ENCODE measurements at places on chromosomes 2 and 18.

DNA sequence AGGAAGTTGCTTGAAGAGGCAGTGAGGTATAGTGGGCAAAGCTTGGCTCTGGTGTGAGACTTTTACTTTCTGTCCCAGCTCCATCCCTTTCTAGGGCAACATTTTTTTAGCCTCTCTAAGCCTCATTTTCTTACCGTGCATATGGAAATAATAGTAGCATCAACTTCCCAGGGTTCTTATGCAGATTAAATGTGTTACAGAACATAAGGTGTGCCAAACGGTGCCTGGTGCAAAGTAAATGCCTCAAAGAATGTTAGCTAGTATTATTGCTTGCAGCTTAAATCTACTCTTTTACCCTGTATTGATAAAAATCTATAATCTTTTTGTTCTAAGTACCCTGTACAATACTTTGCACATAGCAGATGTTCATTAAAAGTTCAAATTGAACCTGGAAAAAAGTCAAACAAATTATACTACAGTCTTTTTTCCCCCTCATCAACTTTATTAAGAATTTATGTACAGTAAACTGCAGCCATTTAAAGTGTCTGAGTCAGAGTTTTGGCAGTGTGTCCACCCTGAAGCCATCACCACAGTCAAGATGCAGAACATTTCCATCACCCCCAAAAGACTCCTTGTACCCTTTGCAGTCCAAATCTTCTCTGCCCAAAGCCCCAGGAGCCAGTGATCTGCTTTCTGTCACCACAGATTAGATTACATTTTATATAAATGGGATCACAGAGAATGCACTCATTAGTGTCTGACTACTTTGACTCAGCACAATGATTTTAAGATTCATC, 10.6 kb downstream of the MAPRE2 start:
- no peak for DNase-seq

DNA sequence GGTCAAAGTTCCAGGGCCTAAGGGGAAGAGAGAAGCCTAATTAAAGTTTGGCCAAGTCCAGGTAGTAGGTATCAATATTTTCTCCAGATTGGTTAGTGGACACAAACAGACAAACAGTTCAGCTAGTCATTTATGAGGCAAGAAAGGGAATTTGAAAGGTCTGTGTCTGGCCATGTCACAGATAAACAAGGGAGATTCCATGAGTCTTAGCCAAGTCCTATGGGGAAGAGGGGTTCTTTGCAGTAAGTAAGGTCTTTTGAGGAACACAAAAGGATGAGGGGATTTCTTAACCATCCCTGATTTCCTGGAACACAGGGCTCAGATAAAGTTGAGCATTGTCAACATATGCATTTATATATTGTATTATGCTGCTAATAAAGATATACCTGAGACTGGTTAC, 310.8 kb downstream of the PLCL1 start:
- no peak for DNase-seq

DNA sequence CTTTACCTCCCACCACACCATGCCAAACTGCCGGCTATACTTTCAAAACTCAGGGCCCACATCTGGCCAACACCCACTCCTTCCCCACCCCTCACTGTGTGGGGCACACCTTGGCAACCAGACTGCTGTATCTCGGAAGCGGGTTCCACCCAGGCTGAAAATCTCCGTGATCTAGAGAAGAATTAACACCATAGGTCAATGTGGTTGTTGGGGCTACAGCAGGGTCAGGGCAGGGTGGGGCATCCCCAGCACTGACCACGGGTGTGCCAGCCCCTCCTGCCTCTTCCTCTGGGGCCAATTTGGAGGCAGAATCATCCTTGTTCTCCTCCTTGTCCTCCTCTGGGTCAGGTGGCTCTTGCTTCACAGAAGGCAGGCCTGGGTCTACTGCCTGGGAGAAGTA, 6.3 kb upstream of the CFAP53 start:
- no peak for DNase-seq

DNA sequence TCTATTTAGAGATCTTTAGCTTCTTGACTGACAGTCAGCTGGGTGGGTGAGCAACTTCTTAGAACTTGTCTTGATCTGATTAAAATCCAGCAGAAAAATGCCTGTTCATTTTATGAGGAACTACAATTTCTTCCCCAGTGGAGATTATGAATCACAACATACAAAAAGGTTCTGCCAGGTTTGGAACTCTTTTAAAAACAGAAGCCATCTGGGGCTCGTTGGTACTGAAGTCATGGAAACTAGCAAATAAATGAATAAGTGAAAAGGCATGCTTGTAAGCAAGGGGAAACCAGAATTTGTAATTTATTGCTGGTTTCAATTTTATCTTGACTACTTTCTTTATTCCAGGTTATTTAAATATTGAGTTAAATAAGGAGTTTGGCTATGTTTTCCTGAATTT, 767.4 kb downstream of the MBD2 start:
- no peak for DNase-seq

GRCh38 chr2:183868707-183869106, 729.6 kb upstream of the ZNF804A start:
- DNase-seq, result no peak

- DNase-seq, result no peak
Observed at GRCh38 chr2:75491129-75491753, 69.5 kb downstream of the EVA1A start.

DNA sequence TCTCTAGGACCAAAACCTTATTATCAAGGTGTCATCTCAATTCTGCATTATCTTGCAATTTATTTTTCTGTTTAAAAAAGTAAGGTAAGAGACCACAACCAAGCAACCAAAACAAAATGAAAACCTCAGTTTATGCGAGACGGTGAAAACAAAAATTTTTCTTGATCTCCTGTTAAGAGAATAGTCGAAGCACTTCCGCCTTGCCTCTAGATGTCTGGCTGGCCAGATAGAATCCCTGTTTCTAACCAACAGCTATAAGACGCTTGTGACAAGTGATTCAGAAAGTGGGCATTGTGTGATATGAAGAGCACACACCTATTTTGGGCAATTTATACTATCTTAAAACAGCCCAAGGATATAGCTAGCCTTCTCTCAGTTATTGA, 51.2 kb downstream of the MGAT5 start:
- DNase-seq, result no peak

- no peak for DNase-seq
Observed at GRCh38 chr2:191846515-191847476, at the start of gene CAVIN2. Gene CAVIN2 (minus strand): TSS chr2:191847088. CDS start chr2:191846925, 163 bp downstream.

GRCh38 chr2:100639588-100640390, 77.0 kb downstream of the PDCL3 start:
- no peak for DNase-seq

DNA sequence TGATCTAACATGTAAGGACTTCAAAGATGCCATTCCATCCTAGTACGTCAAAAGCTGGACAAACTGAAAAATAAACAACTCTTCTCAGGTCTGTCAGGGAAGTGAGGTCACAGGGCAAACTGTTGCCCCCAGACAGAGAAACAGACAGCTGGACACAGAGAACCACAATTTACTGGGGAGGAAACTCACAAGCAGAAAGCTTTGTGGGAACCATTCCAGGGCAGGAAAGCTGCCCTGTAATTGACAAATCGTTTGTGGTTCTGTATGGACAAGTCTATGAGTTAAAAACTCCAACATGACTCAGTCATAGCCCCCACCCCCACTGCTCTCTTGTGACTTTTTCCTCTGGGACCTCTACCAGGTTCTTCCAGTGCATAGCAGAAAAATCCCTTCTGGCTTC, 28.4 kb downstream of the MCEE start:
- DNase-seq, result no peak

Measured in GM20000 (cell line).